ENCODE measurements at places on chromosomes 5 and 9.

- no peak for DNase-seq
Observed at GRCh38 chr9:84702471-84702870, 32.9 kb downstream of the NTRK2 start.

- DNase-seq, result peak; percentile 66
Observed at GRCh38 chr9:134461426-134461982, 135.2 kb downstream of the RXRA start.

- no peak for DNase-seq
Observed at GRCh38 chr9:110808599-110808980, 140.0 kb downstream of the MUSK start.

DNA sequence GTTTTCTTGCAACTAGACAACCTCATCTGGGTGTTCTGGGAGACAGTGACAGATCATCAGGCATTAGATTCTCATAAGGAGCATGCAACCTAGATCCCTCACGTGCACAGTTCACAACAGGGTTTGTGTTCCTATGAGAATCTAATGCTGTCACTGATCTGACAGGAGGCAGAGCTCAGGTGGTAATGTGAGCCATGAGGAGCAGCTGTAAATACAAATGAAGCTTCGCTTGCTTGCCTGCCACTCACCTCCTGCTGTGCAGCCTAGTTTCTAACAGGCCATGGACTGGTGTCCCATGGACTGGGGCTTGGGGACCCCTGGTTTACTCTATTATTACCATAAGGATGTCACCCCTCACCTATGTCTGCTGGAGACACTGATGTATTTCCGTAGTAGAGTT, 166.8 kb downstream of the PSAT1 start:
- DNase-seq, result no peak

- no peak for DNase-seq
Observed at GRCh38 chr5:150700246-150700593, 642 bp downstream of the RBM22 start.

GRCh38 chr5:93941897-93942296, 200.5 kb upstream of the POU5F2 start:
- no peak for DNase-seq

- no peak for DNase-seq
Observed at GRCh38 chr9:21825637-21826036, 23.2 kb downstream of the MTAP start.

GRCh38 chr5:136802383-136802782, 437.0 kb upstream of the TRPC7 start:
- DNase-seq, result peak; percentile 54

DNA sequence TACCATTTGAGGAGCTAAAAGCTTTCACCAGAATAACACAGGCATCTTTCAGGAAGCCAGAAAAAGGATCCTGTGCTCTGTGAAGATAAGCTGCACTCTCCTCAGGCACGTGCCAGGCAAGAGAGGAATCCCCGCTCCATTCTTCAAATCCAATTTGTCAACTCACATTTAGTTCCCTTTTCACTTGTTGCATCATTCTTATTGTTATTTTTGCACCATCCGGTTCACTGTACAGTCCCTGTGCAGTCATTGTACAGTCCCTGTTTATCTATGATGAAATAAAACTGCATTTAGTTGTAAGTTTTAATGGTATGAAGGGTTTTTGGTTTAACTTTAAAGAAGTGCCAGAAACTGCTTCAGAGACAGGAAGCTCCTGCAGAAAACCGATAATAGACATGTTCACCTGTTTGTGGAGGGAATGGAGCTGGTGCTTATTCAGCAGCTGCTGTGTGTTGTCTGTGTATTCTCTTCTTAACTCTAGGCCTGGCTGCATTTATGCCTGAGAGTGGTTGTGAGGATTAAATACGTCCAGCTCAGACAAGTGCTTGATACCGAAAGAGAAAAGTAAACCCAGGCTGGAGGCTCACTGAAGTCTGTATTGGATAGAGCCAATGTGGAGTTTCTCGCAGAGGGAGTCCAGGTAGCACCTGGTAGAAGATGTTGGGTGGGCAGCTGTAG, 22.4 kb downstream of the IFNW1 start:
- no peak for DNase-seq

DNA sequence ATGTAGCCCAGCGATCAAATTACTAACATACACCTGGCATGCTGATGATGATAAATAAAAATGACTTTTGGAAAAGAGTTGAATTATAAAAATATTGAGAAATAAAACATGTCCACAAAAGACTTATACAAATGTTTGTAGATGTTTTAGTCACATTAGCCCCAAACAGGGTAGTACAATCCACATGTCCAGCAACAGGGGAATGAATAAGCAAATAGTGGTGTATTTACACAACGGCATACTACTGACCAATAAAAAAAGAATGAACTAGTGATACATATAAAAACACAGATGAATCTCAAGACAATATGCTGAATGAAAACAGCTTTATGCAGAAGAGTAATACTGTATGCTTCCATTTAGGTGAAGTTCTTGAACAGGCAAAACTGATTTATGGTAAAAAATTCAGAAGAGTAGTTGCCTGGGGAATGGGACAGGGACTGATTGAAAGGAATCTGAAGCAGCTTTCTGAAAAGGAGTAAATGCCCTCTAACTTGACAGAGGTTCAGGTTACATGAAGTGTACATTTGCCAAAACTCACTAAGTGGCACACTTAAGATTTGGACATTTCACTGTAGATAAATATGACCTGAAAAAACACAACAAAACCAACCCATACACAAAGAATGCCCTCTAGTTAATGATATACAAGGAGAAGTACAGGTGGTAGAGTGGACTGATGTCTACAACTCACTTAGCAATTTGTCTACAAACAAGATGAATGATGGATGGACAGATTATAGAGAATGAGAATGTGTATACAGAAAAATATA, 35.4 kb downstream of the ACTL7A start:
- DNase-seq, result no peak

- no peak for DNase-seq
Observed at GRCh38 chr9:95282332-95282731, 35.2 kb downstream of the FANCC start.

DNA sequence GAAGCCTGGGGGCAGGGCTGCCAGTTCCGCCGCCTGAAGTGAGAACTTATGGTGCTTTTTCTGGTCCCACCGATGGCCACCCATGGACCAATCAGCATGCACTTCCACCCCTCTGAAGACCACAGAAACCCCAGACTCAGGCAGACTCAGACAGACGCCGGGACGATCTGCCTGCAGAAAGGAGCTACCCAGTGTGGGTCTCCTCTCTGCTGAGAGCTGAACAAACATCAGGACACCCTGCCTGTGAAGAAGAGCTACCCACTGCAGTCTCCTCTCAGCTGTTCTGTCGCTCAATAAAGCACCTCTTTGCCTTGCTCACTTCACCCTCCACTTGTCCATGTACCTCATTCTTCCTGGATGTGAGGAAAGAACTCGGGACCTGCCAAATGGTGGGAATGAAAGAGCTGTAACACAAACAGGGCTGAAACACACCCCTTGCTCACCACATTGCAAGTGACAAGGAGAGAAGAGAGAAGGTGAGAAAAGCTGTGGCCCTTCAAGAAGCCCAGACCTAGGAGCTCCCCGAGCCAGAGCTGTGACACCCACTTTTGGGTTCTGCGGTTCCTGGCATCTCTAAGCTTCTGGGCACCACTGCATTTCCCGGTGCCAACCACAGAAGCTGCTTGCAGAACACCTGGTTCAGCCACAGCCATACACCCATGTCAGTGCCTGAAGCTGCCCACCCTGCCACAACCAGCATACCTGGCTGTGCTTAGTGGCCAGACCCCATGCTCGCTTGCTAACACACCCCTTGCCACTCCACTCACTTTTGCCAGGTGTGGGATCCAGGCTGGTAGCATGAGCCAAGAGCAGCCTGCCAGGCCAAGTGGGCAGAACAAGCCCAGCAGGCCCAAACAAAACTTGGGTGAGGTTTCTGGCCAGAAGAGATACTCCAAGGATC, 114.3 kb upstream of the TSLP start:
- DNase-seq, result no peak

DNA sequence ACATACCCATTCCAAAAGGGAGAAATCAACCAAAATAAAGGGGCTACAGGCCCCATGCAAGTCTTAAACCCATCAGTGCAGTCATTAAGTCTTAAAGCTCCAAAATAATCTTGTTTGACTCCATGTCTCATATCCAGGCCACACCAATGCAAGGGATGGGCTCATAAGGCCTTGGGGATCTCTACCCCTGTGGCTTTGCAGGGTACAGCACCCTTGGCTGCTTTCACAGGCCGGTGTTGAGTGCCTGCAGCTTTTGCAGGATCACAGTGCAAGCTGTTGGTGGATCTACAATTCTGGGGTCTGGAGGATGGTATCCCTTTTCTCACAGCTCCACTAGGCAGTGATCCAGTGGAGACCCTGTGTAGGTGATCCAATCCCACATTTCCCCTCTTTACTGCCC, 5.0 kb upstream of the SPINK14 start:
- no peak for DNase-seq

- DNase-seq, result no peak
Observed at GRCh38 chr5:168317096-168317520, 25.7 kb downstream of the WWC1 start.

- DNase-seq, result peak; percentile 61
Observed at GRCh38 chr5:15105799-15106393, 234.3 kb upstream of the ANKH start.

DNA sequence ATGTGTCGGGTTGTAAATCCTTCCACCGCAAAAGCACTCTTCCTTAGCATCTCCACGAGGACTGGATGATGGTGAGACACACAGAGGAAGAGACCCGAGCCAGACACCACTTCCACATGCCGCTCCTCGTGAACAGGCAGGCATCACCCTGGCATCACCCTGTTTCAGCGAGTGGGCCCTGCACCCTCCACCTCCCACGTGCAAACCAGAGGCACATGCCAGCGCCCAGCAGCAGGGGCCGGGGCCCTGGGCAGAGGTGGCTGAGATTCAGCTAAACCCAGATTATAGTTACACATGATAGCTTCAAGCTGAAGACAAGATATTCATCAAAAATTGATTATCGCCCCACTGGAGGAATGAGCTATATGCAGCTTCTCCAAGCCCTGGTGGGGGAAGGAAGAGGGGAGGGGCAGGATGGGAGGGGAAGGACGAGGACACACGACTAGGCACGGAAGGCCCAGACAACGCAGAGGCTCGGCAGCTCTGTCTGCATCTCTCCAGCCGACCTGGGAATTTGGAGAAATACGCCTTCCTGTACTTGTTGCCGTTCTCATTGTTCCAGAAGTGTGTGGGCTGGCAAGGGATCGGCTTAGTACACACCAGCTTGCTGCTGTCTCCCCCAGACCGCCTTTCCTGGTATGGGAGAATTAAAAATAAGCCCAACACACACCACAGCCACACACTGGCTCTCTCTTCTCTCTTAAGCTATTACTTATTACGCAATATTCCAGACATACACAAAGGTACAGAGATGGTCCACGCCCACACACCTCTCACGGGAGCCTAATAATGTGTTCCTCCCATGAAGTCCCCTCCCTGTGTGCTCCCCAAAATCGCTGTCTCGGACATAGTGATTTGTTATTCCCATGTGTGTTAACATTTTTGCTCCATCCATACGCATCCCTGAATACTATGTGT, 50.4 kb upstream of the ZNF354A start:
- no peak for DNase-seq

GRCh38 chr5:135178476-135179155, 144.6 kb upstream of the PITX1 start:
- DNase-seq, result no peak

DNA sequence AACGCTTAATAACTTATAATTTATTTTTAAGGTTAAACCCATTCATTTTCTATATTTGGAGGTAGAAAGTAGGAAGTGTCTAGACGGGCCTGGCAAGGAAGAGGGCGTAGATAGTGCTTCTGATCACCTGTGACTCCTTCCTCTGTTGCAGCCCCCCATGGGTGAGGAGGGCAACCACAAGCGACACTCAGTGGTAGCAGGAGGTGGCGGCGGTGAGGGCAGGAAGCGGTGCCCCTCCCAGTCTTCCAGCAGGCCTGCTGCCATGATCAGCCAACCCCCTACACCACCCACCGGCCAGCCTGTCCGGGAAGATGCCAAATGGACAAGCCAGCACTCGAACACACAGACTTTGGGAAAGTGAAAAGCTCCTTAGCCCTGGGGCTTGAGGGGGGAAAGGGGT, 36.7 kb downstream of the FAXDC2 start:
- no peak for DNase-seq

GRCh38 chr5:170293273-170293672, 4.3 kb downstream of the LCP2 start:
- no peak for DNase-seq

DNA sequence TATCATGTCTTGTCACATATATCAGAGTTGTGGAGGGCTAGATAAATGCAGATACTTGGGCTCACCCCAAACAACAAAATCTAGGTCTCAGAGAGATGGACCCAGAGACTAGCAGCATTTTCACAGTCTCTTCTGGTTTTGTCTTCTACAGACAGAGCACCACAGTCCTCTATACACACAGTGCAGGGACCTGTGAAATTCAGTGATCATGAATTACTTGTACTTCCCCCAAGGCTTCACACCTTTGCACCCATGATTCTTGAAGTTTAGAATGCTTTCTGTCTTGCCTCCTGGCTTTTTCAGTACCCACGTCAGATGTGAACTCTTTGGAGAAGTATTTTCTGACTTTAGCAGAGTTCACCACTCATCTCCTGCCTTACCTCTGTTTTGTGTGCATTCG, 371.5 kb upstream of the PRR16 start:
- DNase-seq, result no peak

GRCh38 chr9:112493393-112494137, 6.9 kb downstream of the KIAA1958 start:
- peak; percentile 25 for DNase-seq

DNA sequence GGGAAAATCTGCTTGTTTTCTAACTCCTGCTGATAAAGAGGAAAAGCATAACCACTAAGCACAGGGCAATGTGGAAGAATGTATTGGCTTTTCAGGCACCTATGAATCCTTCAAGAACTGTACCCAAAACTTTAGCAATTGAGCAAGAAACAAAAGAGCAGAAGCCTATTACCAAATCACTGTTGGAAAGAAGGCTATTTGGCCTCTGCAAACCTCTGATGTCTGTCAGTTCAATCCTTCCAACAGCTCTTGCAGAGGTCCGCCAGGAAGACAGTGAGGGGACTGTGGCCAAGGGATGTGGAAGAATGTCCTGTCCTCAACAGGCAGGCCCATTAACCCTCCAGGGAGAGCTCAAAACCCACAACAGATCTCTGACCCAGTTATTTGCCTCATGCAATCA, 328.6 kb downstream of the ENC1 start:
- peak; percentile 45 for DNase-seq

DNA sequence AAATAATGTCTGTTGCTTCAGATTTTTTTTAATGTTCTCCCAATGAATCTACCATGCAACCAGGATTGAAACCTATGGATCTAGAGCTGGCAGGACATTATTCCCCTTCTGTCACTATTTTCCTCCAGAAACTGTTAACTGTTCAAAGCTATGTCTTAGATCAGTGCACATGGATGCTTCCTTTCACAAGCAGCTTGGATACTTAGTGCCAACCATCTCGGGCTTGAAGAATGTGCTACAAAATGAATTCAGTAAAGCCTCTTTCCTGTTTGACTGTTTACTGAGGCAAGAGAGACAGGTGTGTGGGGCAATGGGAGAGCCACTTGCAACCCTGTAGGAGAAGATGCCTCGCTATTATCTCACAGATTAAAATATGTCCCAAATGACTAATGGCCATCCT, 774.8 kb downstream of the KCTD16 start:
- no peak for DNase-seq

Data from fibroblast of mammary gland (primary cell).